ENCODE measurements at places on chromosomes 5 and 9.

DNA sequence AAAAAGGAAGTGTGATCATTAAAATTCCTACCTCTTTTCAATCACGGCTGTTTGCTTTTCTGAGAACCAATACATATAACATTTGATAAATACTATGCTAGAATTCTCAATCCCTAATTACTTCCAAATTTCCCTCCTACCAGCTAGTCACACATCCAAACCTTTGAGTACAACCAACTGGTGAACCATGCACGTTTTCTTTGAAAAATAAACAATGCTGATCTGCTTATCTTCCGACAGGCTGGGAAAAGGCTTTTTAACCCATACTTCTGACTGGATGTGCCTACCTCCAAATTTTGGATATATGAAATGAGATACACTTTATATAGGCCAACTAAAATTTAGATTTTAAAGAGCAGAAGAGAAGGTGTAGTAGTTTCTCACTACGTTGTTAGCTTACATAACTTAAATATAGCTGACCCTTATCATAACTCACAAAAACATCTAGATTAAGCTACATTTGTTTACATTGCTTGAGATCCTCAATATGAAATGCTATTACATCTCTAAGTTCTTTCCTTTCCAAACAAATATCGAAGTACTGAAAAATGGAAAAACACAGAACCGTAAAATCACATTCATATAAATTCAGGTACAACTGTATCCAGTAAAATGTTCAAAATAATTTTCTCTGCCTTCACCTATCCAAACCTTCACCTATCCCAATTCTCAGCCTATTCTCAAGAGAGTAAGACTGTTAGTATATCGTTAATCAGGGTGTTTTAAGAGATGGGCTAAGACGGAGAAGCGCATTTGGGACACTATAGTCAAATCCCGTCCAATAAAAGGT lies 2.1 kb downstream of the NR3C1 start:
- no peak for DNase-seq

DNA sequence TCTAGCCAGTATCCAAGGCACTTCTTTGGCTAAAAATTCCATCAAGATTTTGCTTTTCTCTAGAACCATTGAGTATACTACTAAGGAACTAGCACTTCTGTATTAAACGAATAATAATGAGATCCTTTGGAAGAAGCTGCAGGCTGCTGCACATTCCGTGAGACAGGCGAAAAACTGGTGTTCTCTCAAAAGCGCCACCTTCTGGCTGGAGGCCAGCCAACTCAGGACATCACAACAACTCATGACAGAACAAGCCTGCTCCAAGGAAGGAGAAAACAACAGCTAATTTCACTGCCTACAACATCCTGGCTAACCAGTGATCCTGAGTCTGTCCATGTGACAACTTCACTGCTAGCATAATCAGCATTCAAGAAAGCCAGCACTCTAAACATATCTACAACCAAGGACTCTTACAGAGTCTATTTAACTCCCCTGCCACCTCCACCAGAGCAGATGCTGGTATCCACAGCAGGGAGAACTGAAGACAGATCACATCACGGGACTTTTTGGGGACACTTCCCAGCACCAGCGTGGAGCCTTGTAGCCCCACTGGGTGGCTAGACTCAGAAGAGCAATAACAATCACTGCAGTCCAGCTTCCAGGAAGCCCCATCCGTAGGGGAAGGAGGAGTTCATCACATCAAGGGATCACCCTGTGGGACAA lies 150.5 kb downstream of the YTHDC2 start:
- peak; percentile 15 for DNase-seq

DNA sequence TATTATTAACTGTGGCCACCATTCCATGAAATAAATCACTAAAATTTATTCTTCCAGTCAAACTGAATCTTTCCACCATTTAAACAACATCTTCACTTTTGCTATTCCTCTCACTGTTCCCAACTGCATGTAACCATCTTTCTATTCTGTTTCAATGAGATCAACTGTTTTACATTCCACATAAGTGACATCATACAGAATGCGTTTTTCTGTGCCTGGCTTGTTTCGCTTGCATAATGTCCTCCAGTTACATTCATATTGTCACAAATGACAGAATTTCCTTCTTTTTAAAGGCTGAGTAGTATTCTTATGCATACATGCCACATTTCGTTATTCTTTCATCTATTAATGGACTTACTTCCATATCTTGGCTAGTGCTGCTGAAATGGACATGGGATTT lies 738.2 kb downstream of the SEMA5A start:
- DNase-seq: no peak

GRCh38 chr5:153972240-153972639 lies 66.5 kb downstream of the FAM114A2 start:
- DNase-seq: no peak

DNA sequence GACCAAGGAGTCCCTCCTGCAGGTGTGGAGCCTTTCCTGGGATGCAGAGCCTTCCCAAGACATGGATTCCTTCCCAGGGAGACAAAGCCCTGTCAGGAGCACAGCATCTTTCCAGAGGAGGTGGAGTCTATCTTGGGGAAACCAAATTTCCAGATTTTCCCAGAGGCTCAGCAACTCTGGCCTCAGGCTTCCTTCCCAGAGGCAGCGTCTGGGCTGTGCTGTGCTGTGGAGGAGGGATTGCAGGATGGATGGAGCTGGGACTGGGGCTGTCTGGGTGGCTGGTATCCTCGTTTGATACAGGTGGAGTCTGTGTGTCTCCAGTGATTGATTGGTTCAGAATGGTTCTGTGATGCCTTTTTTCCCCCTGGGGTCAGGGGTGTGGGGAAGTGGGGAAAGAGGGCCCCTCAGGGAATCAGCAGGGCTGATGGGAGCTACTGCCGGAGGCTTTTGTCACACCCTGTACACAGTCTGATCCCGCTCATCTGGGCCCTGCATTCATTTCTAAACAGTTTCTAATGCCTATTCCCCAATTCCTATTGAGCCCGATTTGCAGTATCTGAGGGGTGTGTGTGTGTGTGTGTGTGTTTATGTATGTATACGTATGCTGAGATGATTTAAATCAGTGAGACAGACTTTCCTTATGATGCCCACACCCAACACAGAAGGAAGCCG lies 16.0 kb downstream of the OR13J1 start:
- no peak for DNase-seq

GRCh38 chr9:72882117-72882775 lies 70.6 kb downstream of the ALDH1A1 start:
- DNase-seq: no peak

- no peak for DNase-seq
Observed at GRCh38 chr5:43840424-43841125, 237.6 kb downstream of the NNT start.

DNA sequence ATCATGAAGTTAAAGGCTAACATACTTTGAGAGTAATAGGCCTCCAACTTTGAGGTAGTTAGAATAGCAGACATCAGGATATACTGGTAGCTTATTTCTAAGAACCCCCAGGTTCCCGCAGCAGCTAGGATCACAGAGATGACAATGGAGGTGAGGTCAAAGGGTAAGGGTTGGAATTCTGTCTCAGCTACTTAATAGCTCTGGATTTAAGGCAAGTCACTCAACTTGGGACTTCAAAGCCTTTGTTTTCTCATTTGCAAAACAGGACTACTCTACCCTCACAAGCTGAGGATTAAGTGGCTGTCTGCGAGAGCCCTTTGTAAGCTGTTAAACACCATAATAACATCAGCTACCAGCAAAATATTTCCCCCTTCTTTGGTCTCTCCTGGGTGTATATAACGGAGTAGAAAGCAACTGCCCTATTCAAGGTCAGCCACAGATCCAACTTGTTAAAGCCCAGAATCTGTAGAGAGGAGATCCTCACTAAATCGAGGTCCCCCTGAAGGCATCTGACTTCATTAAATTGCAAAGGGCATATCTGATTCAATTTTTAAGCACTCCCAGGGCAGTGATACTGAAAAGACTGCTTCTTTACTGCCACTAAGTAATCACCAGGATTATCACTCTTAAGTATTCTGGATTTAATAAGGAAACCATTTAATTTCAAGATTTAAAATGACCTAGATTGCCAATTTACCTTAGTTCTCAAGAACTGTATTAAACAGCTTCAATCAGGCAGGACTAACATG lies 104.7 kb downstream of the DCP2 start:
- no peak for DNase-seq

Data from small intestine (tissue), 16 donors.